ENCODE measurements at places on chromosomes 1 and 21. TPM values are rescaled to one million over a fixed set of nuclear protein-coding genes. Genes with fewer than 3 reads are reported as not detected.

GRCh38 chr1:204081164-204081790 lies 8.4 kb downstream of the SOX13 start:
- H3K4me1 ChIP-seq: no peaks in the 10 kb centered on the region
- no peaks in the 10 kb centered on the region for H3K36me3 ChIP-seq
- no peak for DNase-seq
- H3K27me3 ChIP-seq: peaks cover 22% of the 10 kb centered on the region

- H3K4me3 ChIP-seq: no peak overlapping the region
- peaks cover 19% of the 10 kb centered on the region for H3K36me3 ChIP-seq
- no peak for DNase-seq
- H3K4me1 ChIP-seq: peaks cover 11% of the 10 kb centered on the region
Measured at GRCh38 chr1:109933856-109934711, 23.4 kb downstream of the CSF1 start.

The AJAP1 gene
- total RNA-seq: not detected

The KIF17 gene
- not detected for total RNA-seq

- no peaks in the 10 kb centered on the region for H3K36me3 ChIP-seq
- no peak overlapping the region for H3K4me3 ChIP-seq
- no peak for DNase-seq
- no peak overlapping the region for H3K27ac ChIP-seq
- no peaks in the 10 kb centered on the region for H3K27me3 ChIP-seq
Measured at GRCh38 chr1:115277276-115277675, 60.8 kb downstream of the NGF start.

GRCh38 chr1:48023488-48023887 lies 26.3 kb upstream of the TRABD2B start:
- H3K27me3 ChIP-seq: peaks cover 7% of the 10 kb centered on the region
- H3K4me3 ChIP-seq: no peak overlapping the region
- no peak overlapping the region for H3K27ac ChIP-seq

The IARS2 gene
- 84.3 TPM for total RNA-seq

DNA sequence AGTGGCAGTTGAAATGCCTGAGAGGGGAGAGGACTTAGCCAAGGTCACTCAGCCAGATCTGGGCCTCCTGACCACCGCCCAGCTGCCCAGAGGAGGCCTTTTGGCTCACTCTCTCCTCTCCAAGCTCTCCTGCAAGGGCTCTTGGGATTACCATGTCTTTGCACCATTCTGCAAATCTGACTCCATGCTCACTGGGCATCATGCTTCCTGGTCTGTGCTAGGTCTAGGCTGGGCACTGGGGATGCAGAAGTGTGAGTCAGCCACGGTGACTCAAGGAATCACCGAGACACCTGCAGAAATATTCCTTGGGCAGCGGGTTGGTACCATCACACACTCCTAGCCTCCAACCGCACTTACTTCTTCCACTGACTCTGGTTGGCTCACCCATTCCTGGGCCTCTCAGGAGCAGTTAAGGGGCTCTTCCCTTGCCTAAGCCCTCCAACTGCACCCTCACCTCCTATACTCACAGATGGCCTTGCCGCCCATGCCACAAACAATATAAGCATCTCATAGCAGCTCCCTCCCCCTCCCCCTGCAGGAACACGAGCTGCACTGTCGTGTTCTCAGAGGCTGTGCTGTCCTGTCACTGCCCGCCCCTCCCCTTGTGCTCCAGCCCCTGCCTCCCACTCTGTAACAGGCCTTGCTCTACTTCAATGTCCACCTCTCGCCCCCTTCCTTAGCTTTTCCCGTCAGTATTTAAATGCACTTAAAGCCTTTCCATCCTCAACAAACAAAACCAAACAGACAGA lies 34.8 kb downstream of the CDCP2 start:
- no peak overlapping the region for H3K27ac ChIP-seq
- peaks cover 6% of the 10 kb centered on the region for H3K4me1 ChIP-seq
- no peaks in the 10 kb centered on the region for H3K36me3 ChIP-seq
- H3K27me3 ChIP-seq: peaks cover 9% of the 10 kb centered on the region
- H3K4me3 ChIP-seq: no peak overlapping the region

The MAN1C1 gene
- total RNA-seq: 2.9 TPM

The BTBD19 gene
- 22.2 TPM for total RNA-seq

GRCh38 chr21:27275294-27275927 lies 308.5 kb upstream of the ADAMTS5 start:
- no peaks in the 10 kb centered on the region for H3K4me1 ChIP-seq
- no peak for DNase-seq
- H3K36me3 ChIP-seq: no peaks in the 10 kb centered on the region
- H3K27me3 ChIP-seq: no peaks in the 10 kb centered on the region
- no peak overlapping the region for H3K4me3 ChIP-seq

The ARHGAP29 gene
- not detected for total RNA-seq

The THEM5 gene
- not detected for total RNA-seq

The GRIK3 gene
- total RNA-seq: not detected

The MAGI3 gene
- total RNA-seq: 3.7 TPM

- DNase-seq: no peak
- H3K27ac ChIP-seq: no peak overlapping the region
- H3K4me1 ChIP-seq: peaks cover 20% of the 10 kb centered on the region
Measured at GRCh38 chr1:26409191-26409807, 1.3 kb upstream of the LIN28A start.

- H3K4me1 ChIP-seq: peaks cover 19% of the 10 kb centered on the region
- H3K36me3 ChIP-seq: peaks cover 10% of the 10 kb centered on the region
- no peak overlapping the region for H3K4me3 ChIP-seq
Measured at GRCh38 chr1:154186852-154187501, 4.9 kb downstream of the TPM3 start.

The CA6 gene
- total RNA-seq: 1.3 TPM

All from activated CD4-positive, alpha-beta T cell treated with anti-CD3 and anti-CD28 coated beads, Interleukin-2, amount 10 ng/mL, durations not matched to agents 24 days and 14 days (primary cell).